CD4-positive, alpha-beta T cell treated with Interleukin-17A for 1 hour (primary cell): ENCODE measurements at places on chromosomes 5 and 9.

DNA sequence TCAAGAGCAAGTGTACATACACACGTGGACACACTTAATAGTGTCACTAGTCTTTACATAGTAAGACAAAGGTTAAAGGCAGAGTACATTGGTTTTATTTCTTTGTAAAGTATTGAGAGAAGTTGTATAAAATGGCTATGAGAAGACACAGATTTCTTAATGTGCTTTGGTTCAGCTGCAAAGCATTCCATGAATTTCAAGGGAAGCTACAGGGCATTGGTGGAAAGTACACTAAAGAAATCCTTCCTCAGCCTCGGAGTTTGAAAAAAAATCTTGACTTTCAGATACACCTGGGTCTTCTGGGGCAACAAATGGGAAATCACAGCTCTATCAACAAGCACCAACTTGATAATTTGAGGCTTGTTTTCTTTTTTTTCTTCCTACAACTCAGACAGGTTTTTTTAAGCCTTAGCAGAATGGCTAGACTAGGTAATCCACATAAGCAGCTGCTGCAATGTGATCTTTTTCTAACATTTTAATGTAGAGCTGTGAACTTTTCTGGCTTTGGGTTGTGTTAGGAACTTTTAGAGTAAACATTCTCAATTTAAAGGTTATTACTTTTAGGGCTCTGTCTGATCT, 140.4 kb upstream of the FST start:
- no peak for DNase-seq

GRCh38 chr5:1498623-1499416, 24.9 kb downstream of the LPCAT1 start:
- no peak for DNase-seq

DNA sequence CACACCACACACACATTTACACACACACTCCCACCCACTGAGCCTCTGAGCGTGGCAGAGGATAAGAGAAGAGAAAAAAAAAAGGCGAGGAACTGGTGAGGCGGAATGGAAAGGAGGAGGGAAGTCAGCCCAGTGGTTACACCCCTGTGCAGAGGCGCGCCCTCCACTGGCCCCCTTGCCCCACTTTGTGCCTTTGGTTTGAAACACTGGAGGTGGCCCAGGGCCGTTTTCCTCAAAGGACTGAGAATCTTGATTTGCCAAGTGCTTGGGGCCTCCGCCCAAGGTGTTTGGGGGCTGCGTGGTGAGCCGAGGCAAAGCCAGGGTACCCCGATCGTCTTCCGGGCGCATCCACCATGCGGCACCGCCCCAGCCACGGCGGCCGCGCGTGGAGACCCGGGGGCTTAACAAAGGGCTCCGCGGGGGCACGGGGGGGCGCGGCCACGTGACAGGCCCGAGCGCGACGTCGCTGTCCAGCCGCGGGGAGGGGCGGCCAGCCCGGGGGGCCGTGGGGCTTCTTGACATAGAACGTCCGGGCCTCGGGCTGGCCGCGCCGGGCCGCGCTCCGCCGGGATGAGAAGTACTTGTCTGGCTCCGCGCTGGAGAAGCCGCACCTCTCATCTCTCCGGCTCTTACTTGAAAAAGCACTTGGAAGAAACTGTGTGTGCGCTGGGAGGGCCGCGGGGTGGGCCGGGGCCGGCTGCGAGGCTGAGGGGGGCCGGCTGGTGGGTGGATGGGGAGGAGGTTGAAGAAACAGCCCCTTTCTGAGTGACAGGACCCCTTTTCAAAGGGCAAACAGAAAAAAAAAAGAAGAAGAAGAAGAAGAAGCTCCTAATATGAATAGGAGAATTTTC, 21.0 kb downstream of the NR2F1 start:
- no peak for DNase-seq

DNA sequence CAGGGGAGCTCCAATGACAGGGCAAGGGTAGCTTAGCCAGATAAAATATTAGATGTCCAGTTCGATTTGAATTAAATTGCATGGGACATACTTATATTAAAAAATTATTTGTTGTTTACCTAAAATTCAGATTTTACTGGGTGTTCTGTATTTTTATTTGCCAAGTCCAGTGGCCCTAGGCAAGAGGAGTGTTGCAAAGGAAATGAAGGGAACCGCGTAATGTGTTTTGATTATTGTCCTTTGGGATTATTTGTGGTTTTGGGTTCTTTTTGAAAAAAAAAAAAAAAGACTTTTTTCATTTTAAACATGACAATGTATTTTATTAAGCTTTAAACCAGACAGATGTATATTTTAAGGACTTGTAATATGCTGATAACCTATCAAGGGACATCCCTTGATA, 179.3 kb downstream of the C9orf152 start:
- DNase-seq, result no peak

GRCh38 chr5:174462129-174462528, 262.3 kb upstream of the MSX2 start:
- DNase-seq, result no peak

- DNase-seq, result peak; percentile 14
Observed at GRCh38 chr5:34914671-34915138, 599 bp downstream of the RAD1 start.

- DNase-seq, result peak; percentile 79
Observed at GRCh38 chr5:131634666-131634995, 398 bp downstream of the RAPGEF6 start.

DNA sequence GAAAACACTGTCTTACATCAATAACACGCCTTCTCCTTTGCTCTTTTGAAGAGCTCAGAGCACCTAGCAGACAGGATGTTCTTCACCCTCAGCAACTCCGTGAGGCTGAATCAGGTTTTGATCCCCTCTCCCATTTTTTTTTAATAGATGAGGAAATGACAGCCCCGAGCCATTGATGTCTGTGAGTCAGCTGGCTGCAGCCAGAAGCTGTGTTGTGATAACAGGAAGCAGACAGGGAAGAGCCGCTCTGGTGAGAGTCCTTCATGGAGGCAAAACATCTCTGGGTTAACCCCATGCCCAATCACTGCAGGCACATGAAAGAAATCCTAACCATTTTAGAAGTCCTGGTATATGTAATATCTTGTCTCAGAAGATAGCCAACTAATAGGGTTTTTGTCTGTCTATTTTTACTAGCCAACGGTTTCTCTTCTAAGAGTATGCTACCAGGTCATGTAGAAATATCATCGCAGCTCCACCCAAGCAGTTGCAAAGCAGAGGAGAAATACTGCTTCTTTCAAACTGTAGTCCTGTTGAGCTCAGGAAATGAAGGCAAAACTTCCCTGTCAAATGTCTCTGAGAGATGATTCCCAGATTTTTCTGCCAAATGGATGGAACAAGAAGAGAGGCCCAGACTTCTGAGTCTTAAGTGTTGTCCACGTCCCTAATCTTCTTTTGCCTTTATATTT, 568.9 kb downstream of the CCDC171 start:
- no peak for DNase-seq

GRCh38 chr9:70262366-70262765, 3.6 kb downstream of the SMC5 start:
- peak; percentile 8 for DNase-seq

DNA sequence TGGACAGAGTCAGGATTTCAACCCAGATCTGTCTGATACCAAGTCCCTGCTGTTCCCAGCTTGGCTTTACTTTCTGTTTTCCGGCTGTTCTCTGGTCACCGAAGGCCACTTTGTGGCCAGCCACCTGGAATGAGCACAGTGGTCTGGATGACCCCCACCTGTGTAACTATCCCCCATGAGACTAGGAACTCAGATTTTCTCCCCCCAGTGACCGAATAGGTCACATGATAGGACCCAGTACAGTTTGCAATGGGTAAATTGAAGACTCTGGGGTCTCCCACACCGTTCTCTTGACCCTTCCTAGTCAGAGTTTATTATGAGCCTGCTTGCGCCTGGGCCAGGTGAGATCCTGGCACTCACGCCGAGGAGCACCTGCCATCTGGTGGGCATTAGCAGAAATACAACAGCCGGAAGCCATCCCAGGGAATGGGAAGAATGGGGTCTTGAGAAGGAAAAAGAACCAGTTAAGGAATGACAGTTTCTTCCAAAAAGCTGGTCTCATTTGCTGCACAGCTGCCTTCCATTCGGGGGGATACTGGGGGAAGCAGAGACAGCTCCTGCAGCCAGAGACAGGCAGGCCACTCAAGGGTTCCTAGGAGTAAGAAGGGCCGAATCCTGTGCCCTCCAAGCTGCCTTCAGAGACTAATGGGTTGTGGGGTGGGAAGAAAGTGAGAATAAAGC, 7.1 kb downstream of the PHYHD1 start:
- peak; percentile 64 for DNase-seq

DNA sequence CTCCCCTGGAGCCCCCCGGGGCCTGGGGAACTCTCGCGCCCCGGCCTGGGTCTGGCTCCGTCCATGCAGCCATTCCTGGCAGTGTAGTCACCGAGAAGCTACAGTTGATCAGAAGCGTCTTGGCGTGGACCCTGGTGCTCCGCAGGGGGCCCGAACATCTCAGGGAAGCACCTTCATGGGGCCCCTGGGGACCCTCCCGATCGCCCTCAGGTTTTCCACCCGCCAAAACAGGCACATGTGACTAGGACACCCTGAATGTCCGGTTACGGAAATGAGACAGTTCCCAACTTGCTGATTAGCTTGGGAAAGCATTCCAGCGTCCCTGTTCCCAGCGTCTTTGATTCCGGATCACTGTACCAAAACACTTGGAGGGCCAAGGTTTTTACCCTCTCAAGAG, 472 bp downstream of the FBXO4 start:
- DNase-seq, result no peak

DNA sequence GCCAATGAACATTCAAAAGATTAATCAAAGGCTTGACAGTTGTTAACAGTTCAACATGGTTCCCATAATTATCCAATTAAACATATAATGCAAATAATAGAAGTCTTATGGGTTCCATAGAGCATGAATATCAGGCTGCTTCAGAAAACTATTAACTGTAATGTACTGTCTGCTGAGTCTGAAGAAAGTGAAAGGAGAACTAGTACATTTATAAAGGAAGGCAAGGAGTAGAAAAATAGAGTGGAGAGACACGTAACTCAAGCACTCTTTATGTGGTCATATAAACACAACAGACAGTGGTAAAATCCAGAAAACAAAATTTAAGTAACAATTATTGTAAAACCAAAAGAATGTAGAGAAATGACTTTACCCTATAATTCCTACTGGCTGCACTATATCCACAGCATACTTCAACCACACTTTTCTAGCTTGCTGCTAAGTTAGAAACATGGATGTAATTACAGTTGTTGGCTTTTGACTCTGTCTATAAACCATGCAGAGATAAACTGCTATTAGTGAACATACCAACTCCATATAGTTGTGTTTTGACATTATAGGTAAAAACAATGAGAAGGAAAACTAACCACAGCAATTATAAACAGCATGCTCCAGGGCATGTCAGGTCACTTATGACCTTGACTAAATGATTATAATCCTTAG, 32.7 kb downstream of the NFIB start:
- DNase-seq, result no peak

DNA sequence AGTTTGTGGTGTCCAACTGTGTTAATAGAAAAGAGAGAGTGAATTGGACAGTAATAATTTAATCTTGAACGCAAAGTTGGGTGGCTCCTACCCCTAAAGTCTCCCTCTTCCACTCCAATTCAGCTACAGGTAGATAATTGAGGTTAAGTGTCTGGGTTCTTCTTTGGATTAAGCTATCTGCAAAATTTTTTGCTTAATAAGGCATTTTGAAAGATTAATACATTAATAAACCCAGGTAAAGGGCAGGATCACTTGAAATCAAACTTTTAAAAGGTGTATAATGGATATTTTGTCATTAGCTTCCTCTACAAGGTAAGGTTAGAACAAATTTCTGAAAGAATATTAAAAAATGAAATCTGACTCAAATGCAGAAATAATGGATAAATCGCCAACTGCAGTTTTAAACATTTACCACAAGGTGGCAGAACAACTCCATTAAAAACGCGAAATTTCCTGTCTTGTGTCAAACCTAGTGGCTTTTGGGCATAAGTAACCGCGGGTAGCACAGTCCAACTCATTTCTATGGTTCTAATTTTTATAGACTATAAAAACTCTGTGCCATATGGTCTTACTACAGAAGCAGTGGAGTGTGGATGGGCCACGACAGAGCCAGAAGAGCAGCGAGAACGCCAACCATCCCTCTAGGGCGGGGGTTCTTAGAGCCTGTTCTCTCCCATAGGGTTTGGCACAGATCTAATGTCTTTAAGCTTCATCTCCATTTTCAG, 276.5 kb downstream of the ARHGEF28 start:
- DNase-seq, result peak; percentile 57

GRCh38 chr5:90434116-90434714, 24.7 kb upstream of the CETN3 start:
- DNase-seq, result peak; percentile 50

GRCh38 chr5:76406673-76407072, 3.6 kb downstream of the IQGAP2 start:
- no peak for DNase-seq

- DNase-seq, result no peak
Observed at GRCh38 chr5:132725745-132726144, 11.6 kb downstream of the KIF3A start.

- DNase-seq, result no peak
Observed at GRCh38 chr5:112349371-112349770, 69.7 kb downstream of the EPB41L4A start.

GRCh38 chr9:37198831-37199230, 78.5 kb downstream of the ZCCHC7 start:
- no peak for DNase-seq

- no peak for DNase-seq
Observed at GRCh38 chr5:141737535-141737934, 55.5 kb upstream of the ARAP3 start.

DNA sequence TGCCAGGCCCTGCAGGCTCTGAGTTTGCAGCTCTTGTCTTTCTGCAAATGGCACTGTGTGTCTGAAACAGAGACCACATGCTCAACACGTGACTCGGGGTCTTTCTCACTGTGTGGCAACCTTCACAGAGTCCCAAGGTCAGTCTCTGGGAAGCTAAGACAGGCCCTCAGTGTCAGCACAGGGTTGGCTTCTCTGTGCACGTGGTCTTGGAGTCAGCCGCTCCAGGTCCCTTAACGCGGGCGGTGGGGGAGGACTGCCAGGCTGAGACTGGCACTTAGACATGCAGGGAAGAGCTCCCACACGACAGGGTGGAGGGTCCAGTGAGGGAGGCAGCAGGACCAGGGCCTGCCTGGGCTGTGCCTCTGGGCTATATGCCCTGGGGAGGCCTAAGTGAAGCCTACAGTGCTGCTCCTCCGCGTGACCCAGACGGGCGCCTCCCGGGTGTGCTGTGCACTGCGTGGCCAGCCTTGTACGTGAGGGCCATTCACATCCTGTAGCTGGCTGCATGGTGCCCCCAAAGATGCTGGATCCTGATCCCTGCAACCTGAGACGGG, 76.8 kb downstream of the ADAMTS2 start:
- no peak for DNase-seq

DNA sequence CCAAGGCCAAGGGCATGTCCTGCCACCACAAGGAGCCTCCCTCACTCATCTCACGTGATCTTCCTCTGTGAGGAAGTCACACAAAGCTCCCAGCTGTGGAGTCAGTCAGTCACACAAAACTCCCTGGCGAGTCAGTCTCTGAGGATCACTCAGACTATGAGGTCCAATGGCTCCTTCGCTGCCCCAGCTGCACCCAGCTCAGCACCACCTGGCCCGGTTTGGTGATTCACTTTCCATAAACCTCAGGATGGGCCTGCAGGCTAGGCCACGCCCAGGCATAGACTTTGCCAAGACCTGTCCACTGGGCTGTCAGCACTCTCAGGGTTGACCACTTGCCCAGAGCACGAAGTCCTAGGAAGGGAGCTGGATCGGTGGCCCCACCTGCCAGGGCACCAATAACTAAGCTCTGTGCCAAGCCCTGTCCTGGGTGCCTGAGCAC, 233.8 kb downstream of the HSPA4 start:
- no peak for DNase-seq

- no peak for DNase-seq
Observed at GRCh38 chr9:17068671-17069070, 66.2 kb upstream of the CNTLN start.
